ENCODE measurements at places on chromosomes 7 and 10. TPM values are rescaled to one million over a fixed set of nuclear protein-coding genes. Genes with fewer than 3 reads are reported as not detected.

The PNLIPRP3 gene
- polyA plus RNA-seq = not detected

The UTF1 gene
- polyA plus RNA-seq = not detected

The AKR1C4 gene
- polyA plus RNA-seq = not detected

The HOXA5 gene
- polyA plus RNA-seq = 3.2 TPM

GRCh38 chr7:77293046-77293445, 93.4 kb upstream of the FGL2 start:
- no peak overlapping the region for H3K4me3 ChIP-seq
- H3K36me3 ChIP-seq = peaks cover 4% of the 10 kb centered on the region
- H3K4me1 ChIP-seq = peaks cover 20% of the 10 kb centered on the region
- no peaks in the 10 kb centered on the region for H3K27me3 ChIP-seq
- no peak for DNase-seq
- no peak overlapping the region for H3K27ac ChIP-seq

DNA sequence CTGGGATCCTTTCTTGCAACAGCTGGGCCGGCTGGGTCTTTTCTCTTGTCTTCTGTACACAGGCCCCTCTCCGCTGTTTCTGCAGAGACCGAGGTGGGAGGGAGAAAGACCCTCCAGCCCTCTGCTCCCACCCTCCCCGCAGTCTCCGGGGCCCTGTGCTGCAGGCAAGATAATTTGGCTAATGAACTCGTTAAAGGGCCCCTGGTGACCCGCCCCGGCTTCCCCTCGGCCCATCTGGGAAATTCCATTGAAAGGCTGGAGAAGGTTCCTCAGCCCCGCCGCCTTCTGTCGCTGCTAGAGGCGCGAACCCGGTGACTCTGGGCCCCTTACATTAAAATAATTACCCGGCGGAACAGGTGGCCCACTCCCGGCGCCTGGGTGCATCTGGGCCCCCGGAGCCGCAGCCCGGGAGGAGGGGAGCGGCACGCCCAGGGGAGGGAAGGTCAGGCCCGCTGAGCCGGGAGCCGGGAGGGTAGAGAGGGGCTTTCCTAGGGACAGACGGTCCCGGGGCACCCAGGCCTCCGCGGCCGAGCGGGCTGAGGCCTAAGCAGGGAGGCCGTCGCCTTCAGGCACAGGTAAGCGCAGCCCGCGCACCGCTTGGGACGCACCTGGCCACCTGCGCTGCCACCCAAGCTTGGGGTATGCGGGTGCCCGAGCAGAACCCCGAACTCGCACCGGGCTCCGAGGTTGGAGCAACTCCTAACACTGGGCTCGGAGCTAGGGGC, 7.3 kb upstream of the MNX1 start:
- no peaks in the 10 kb centered on the region for H3K36me3 ChIP-seq
- no peak overlapping the region for H3K4me3 ChIP-seq
- no peak overlapping the region for H3K27ac ChIP-seq
- no peak for DNase-seq
- peaks cover 34% of the 10 kb centered on the region for H3K4me1 ChIP-seq

- no peaks in the 10 kb centered on the region for H3K27me3 ChIP-seq
- H3K4me1 ChIP-seq = peaks cover 36% of the 10 kb centered on the region
- H3K36me3 ChIP-seq = peaks cover 3% of the 10 kb centered on the region
- no peak overlapping the region for H3K27ac ChIP-seq
These were observed 5.8 kb downstream of the IDE start for GRCh38 chr10:92567952-92568600.

Measured in sigmoid colon (tissue), 7 donors.